ENCODE measurements at places on chromosomes 1 and 21. TPM values are rescaled to one million over a fixed set of nuclear protein-coding genes. Genes with fewer than 3 reads are reported as not detected.

- no peak for DNase-seq
Measured at GRCh38 chr1:24992124-24992760, 62.2 kb upstream of the RUNX3 start.

DNA sequence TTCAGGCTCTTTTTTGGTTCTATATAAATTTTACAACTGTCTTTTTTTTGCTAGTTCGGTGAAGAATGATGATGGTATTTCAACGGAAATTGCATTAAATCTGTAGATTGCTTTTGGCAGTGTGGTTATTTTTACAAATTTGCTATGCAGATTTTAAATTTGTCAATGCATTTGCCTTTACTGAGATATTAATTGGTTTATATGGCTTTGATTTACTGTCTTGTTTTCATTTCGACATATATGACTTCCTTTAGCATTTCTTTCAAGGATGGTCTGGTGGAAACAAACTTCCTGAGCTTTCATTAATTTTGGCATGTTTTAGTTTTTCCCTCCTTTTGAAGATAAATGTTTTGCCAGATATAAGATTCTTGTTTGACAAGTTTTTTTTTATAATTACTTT lies 1522.5 kb upstream of the PRMT6 start:
- no peak for DNase-seq

Gene OR6K3
- not detected for total RNA-seq

DNA sequence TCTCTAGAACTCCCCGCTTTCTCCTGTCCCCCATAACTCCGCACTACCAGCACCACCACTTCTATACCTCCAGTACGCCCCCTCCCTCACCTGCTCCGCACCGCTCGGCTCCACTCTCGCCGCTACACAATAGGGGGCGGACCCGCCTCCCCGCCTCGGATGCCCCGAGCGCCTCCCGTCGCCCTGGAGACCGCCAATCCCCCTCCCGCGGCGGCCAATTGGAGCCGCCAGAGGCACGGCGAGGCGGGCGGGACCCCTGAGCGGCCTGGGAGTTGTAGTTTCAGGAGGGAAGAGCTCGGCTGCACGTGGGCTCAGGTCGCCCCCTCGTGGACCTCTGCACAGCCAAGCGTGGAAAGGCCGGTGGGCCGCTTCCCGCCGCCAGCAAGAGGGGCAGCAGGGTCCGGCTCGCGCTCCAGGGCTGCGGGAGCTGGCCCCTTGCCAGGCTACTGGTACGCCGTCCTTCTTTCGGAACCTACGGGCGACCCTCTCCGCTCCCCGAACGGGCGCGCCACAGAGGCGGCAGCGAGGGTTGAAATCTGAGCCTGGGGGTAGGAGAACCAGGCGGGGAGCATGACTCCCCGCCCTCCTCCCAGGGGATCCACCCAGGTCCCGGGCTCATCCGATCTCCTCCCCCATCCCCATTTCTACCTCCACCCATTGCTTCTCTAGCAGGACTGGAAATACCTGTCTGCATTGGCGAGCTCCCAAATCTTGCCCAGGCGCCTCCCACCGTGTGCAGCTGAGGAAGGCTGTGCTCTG lies at the start of gene IGSF9:
TSS of gene IGSF9 (minus strand) at position 131 of the 759 bp plus-strand sequence. CDS start 2,159 bp downstream, outside the sequence.
- peak; percentile 77 for DNase-seq

Gene PRAMEF8
- total RNA-seq = not detected

DNA sequence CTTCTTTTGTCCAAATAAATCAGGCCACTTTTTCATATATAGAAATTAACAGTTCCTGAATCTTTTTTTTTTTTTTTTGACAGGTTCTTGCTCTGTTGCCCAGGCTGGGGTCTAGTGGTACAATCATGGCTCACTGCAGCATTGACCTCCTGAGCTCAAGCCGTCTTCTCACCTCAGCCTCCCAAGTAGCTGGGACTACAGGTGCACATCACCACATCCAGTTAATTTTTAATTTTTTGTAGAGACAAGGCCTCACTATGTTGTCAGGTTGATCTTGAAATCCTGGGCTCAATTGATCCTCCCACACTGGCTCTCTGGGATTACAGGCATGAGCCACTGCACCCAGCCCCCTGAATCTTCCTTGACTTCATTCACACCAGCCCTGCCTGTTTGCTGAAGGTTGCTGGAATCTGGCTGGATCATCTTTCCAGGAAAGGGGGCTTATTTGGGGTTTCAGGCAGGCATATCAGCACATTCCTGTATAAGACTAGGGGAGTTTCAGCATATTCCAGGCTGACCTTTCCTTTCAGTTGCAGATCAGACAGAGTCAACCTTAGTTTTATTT lies 78.2 kb upstream of the ARHGAP29 start:
- no peak for DNase-seq

DNA sequence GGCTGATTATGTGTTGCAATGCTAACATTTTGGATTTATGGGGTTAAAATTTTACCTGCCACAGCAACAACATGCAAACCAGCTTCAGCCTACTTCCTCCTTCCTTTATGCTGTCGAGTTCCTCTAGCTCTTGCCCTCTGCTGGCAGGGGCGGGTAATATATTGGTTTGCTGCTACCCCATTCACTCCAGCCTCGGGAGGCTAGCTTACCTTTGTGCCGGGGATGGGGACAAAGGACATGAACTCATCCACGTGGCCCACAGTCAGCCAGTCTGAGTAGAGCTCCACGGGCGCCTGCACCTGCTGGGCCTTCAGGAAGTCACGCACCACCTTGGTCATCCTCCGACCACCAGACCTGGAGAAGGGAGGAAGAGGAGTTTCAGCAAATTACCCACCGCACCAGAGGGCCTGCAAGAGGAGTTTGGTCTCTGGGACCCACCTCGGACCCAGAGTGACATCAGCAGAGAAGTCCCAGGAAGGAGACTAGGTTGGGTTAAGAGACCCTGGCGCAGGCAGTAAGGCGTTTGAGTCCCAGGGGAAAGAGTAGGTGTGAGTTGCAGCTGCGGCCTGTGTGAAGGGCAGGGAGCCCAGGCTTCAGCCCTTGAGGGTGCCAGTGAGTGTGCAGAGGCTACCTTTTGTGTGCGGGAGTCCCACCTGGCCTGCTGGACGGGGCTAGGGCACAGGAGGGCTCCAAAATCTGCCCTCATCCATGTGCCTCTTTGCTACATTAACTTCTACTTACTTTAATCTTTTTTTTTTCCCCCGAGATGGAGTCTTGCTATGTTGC lies 21.8 kb upstream of the SDHB start:
- no peak for DNase-seq

DNA sequence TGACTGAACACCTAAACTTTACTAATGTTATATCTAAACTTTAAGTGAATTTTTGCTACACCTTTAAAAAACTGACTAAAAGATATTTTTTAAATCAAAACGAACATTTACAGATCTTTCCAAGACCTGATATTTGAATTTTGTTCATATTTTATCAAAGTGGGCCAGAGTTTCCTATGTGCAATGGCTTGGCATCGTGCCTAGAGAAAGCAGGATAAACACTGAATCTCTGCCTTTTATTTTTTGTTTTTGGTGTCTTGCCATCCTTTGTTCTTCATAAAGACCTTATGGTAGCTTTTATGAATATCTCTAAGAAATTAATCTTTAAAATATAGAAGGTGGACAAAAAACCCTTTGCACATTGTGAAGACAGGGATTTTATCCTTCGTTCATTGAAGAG lies 25.8 kb upstream of the VPS26C start:
- DNase-seq = no peak

Gene OR2T10
- total RNA-seq = not detected

- DNase-seq = no peak
Measured at GRCh38 chr1:238345837-238346236, 455.1 kb upstream of the ZP4 start.

GRCh38 chr1:96997717-96998116 lies 276.1 kb downstream of the PTBP2 start:
- DNase-seq = no peak

Gene OR2W3
- 1.8 TPM for total RNA-seq

- DNase-seq = no peak
Measured at GRCh38 chr1:174219606-174220370, 60.5 kb downstream of the RABGAP1L start.

Gene RIPPLY3
- 0.20 TPM for total RNA-seq

DNA sequence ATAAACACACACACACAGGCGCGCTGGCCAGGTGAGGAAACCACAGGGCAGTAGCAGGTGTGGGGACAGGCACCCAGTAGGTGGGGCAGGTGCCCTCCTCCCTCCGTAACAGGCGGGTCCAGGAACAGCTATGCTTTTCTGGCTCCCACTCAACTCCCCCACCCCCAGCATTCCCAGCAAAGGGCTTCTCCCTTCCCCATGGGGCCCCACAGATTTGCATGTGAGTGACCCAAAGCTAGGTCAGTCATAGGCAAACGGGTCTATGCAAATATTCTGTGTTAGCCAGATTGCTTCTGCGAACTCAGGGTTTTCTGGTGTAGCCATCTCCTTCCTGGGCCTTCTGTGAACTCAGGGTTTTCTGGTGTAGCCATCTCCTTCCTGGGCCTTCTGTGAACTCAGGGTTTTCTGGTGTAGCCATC lies 114.2 kb downstream of the SIK1 start:
- DNase-seq = no peak

DNA sequence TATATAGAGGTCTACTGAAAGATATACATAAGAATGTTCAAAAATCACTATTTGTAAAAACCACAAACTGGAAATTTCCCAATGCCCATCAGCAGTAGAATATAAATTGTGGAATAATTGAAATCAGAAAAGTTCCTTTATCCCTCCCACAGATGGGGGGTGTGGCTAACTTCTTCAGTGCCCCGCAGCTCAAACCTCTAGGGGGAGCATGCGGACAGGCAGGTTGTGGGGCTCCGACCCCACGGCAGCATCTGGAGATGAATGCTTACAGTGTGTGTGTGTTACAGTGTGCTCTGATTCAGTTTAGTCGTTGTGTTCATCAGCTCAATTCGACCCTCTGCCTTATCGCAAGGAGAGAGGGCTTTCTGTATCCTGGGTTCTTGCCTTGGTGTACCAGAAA lies 262.1 kb upstream of the LRRC7 start:
- no peak for DNase-seq

DNA sequence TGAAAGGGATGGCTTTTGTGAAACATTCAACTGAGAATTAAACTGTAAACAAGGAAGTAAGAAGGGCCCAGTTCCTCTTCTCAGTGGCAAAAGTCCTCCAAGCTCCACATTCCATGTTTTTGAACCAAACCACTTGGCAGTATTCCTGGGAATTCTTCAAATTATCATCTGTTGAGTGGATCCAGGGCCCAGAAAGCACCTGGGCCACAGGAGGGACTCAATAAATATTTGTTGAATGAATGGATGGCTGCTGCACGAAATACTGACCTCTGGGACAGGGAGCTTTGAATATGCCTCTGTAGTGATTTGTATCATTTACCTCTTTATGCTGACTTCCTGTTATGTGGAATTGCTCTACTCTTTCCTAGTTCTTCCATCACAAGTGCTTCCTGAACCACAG lies 4.7 kb downstream of the SLC35F3 start:
- DNase-seq = no peak

DNA sequence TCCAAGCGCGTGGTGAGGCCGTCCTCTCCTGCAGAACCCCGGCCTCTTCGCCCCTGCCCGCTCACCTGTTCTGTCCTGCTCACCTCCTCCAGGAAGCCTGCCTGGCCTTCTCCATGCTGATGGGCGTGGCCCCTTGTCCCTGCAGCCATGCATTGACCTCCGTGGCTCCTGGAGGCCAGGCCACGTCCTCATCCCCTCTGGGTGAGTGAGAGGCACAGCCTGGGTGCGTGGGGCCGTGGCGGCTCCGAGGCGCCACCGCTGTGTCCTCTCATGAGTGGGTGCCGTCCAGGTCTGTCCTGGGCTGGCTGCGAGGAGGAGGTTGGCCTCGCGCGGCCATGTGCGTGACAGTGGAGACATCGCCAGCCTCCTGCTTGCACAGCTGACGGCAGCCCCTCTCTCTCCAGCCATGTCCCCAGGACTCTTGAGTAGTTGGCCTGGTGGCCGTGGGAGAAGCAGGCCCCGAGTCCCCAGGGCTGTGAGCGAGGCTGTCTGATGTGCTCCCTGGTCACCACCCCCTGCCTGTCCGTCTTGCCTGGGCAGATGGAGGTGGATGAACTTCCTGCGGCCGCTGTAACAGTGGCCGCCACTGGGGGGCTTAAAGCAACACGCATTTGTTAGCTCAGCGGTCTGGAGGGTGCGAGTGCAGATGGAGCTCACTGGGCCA lies 58.1 kb downstream of the PRKCZ start:
- DNase-seq = no peak

DNA sequence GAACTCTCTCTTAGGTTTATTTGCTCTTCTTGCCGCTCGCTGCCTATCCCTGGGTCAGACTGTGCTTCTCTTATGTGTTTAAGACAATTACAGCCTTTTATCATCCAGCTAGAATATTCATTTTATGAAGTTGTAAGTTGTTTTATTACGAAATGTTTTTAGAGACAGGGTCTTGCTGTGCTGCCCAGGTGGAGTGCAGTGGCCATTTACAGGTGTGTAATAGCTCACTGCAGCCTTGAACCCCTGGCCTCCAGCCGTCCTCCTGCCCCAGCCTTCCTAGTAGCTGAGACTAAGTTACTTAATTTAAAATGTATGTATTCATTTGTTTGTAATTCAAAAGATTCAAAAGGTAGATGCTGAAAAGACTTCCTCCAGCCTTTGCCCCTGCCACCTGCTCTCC lies 99.0 kb upstream of the KIF26B start:
- DNase-seq = no peak

Gene IL10
- 1.4 TPM for total RNA-seq

DNA sequence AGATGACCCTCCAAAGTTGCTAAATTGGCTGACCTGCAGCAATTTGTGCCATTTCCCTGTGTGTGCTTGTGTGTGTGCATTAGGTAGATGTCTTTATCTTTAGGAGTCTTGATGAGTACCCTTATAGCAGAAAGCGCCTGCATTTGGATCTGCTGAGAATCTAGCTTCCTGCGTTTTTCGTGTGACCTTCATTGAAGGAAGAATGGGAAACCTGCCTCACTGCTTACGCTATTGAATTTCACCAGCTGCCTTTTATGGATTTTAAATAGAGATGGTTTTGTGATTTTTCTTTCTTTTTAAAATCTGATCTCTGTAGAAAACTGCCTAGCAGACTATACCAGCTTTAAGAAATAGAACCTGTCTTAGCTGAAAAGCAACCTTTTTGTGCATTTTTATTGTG lies 124.5 kb downstream of the CACHD1 start:
- no peak for DNase-seq

Gene TNFSF4
- 1.6 TPM for total RNA-seq

Gene DCST2
- 0.49 TPM for total RNA-seq

DNA sequence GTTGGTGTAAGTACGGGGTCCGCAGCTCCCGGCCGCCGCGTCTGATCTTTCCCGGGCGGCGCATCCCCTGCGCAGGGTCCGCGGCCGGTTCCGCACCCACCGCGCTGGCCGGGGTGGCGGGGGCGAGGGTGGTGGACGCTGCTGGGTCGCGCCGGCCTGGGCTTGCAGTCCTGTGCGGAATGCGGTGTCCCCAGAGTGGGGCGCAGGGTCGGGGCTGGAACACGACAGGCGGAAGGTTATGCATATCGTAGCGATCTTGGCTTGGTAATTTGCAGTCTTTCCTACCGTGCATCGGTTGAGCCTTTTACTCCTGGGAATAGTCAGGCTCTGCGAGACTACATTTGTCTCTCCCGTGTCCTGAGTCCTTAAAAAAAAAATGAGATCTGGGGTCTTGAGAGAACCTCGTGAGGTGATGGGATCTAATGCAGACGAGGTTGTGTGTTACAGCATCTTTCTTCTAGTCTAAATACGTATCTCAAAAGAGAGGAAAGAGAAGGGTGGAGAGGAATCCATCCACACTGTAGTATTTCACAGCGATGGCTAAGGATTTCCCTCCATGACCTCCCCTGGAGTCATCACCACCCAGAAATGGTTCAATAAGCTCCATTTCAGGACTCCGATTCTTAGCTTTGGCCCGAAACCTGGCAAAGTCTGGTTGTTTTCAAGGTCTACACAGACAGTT lies 572 bp downstream of the ATP1B1 start:
- peak; percentile 25 for DNase-seq
